ENCODE measurements at places on chromosomes 2 and 18.

DNA sequence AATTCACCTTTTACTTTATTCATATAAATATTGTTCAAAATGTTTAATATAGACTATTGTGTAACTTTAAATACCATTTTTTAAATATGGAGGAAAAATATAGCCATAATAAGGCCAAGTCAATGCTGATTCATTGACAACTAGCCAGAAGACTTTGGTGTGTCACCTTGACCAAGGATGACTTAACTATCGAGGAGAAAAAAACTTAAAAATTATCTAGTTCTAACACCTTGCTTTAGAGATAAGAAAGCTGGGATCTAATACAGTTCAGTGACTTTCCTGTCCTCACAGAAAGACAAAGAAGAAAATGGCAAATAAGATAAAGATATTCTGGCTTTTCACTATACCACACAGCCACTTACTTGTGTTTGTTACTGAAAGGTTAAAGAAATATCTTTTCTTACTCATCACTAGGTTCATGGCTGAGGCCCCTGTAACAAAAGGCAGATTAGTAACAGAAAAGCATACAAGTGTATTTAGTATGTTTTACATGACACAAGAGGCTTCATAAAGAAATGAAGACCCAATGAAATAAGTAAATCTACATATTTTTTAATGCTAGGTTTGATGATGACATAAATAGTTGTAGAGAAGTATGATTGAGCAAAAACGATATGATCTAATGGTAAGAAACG is 65.9 kb upstream of the LRRTM1 start:
- no peak for DNase-seq

DNA sequence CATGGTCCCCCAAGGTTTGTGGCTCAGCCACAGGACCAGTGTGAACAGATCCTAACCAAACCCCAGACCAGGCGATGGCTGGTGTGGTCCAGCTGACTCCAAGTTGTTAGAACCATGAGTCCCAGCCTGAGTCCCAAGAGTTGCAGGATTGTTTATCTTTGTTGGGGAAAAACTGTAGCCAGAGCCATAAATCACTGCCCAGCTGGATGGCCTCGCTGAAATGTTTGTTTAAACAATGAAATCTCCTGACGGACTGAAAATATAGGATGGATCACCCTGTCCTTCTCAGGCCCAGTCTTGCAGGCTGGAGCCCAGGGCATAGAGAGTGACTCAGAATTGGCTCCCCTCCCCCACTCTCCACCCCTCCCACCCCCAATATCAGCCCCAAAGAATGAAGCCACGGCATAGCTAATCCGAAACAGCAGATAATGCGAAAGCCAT is 36.4 kb downstream of the PKDCC start:
- DNase-seq: no peak

- no peak for DNase-seq
These were observed 839 bp upstream of the GPR148 start for GRCh38 chr2:130728007-130728454.

DNA sequence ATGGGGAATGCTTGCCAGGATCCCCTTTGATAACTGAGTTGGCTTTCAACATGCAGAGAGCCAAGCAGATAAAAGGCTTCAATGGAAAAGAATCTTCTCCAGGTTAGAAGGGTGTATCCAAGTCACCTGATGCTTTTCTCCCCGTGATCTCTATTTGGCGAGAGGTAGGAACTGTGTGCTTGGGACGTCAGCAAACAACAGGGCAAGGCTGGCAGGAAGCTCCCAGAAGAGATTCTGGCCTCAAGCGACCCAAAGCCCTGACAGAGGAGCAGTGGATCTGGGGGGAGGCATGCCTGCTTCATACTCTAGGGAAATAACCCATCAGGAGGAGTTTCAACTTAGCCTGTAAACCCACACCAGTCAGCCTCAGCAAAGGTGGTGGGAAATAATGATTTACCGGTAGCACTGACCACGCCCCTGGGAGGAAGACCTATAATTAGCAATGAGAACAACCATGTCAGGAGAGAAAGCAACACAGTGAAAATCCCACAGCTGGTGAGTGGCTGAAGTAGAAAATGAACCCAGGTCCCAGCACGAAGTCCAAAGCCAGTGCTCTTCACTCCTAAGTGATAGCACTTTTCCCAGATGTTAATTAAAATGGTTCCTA is 76.3 kb upstream of the SEC11C start:
- DNase-seq: no peak

DNA sequence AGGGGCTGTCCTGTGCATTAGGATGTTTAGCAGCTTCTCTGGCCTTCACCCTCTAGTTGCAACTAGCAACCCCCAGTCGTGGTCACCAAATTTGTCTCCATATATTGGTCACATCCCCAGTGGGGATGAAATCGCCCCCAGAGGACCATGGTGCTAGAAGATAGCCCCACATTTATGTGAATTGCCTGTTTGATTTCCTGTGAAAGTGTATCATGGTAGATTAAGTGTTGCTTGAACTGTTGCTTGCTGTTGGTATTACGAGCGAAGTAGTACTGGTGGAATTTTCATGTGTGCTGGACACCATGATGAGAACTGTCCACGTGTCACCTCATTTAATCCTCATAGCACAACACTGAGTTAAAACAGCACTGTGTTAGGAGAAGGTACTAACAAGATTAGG is 59.4 kb downstream of the TSPYL6 start:
- no peak for DNase-seq

DNA sequence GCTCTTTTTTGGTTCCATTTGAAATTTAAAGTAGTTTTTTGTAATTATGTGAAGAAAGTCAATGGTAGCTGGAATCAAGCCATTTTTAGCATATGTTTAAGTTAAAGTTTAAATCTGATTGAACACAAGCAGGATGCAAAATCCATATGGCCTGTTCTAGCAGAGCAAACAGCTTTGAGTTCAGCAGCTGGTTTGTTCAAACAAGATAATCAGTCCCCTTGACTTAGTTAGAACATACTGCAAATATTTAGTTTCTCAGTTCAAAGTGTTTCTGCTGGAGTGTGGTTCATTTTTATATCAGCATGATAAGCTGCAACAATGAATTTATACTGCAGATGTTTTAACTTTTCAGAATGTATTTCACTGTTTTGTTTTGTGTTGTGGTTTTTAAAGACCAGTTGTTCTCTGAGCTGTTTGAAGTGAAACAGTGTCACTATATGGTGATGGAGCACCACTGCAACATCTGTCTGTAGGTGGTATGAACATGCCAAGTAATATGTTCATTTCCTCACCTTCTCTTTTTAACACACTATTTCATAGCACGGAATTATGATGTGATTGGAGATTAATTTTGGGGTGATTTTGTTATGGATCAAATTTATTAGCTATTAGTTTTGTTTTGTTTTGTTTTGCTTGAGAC is 125.3 kb downstream of the COL4A4 start:
- no peak for DNase-seq

- no peak for DNase-seq
These were observed 31.6 kb upstream of the ALK start for GRCh38 chr2:29952973-29953372.

GRCh38 chr2:106812383-106812782 is 73.6 kb downstream of the ST6GAL2 start:
- peak; percentile 22 for DNase-seq

GRCh38 chr18:46387441-46388131 is 269.4 kb downstream of the LOXHD1 start:
- no peak for DNase-seq

DNA sequence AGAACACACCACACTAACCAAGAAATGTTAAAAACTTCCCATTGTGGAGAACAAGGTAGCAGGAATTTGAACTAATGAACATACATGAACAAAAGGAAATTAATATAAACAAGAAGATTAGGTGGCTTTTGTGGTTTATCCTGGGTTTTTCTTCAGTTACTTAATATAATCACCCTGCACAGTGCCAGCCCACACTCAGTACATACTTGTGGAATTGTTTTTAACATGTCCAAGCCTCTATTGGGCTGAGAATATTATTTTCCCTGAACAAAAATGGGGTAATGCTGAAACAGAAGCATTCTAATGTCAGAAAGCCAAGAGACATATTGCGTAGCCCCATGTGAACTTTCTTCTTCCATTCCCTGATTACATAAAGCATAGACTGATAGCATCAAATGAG is 202.8 kb downstream of the DNER start:
- no peak for DNase-seq

- no peak for DNase-seq
These were observed 129.3 kb downstream of the MBP start for GRCh38 chr18:77003316-77003715.

DNA sequence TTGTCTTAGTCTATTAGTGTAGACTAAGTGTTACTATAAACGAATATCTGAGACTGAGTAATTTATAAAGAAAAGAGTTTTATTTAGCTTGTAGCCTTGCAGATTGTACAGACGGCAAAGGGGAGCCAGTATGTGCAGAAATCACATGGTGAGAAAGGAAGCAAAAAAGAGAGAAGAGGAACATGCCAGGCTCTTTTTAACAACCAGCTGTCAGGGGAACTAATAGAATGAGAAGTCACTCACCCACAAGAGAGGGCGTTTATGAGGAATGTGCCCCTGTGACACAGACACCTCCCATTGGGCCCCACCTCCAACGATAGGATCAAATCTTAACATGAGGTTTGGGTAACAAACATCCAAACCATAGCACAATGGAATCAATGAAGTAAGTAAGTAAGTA is 20.6 kb upstream of the ZNF804A start:
- DNase-seq: no peak
